Urothelium cell line (cell line): ENCODE measurements at places on chromosomes 12 and 14.

GRCh38 chr12:92300777-92301176 is 155.1 kb upstream of the BTG1 start:
- DNase-seq: no peak

- DNase-seq: no peak
These were observed 9.4 kb downstream of the ART4 start for GRCh38 chr12:14833952-14834351.

DNA sequence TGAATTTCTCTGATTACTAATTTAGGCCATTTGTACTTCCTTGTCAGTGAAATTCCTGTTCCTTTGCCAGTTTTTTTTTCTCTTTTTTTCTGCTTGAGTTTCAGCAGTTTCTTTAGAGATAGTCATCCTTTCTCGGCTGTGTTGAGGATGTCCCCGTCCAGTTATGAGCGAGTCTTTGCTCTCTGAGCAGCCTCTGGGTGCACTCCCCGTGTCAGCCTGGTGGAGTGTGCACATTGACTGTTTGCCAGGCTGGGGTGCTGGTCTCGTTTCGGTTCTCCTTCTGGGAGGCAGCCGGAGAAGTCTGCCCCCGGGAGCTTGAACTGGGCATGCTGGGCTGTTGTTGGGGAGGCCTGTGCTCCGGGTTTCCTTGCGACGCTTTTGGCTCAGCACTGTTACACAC is 3.0 kb downstream of the PACS2 start:
- DNase-seq: no peak

DNA sequence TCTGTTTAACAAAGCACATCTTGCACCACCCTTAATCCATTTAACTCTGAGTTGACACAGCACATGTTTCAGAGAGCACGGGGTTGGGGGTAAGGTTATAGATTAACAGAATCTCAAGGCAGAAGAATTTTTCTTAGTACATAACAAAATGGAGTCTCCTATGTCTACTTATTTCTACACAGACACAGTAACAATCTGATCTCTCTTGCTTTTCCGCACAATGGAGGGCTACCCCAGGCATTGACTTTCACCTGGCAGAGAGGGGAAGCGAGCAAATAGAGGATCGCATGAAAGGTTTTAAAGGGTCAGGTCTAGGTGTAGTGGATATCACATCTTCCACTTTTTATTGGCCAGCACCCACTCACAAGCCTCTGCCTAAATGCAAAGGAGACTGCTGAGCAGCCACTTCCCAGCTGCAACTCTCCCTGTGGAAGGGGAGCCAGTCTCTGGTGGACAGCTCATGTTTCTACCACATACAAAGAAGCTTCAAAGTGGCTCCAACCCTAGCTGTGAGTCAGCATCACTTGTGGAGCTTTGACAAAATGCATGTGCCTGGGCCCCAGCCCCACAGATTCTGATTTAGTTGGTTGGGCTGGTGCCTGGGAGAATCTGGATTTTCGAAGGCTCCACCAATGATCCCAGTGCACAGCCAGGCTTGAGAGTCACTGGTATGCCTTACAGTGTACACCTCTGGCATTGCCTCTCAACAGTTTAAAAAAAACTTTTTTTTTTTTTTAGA is 7.2 kb upstream of the FNTB start:
- no peak for DNase-seq

DNA sequence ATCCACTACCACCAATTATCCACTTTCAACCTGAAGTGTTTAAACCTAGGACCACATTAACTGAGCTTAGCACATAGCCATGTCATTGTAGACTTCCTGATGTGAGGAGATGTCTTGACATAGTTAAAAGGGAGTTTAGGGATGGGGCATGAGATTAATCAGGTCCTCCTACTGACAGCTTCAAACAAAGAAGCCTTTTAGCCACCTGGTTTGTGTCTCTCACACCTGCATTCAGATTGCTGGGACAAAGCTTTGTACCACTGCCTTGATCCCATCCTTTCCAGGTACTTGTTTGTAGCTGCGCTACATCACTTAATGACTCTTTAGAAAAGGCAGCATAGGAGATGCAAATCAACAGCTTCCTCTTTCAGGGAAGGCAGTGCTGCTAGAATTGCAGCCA is 340.7 kb upstream of the DDHD1 start:
- no peak for DNase-seq

DNA sequence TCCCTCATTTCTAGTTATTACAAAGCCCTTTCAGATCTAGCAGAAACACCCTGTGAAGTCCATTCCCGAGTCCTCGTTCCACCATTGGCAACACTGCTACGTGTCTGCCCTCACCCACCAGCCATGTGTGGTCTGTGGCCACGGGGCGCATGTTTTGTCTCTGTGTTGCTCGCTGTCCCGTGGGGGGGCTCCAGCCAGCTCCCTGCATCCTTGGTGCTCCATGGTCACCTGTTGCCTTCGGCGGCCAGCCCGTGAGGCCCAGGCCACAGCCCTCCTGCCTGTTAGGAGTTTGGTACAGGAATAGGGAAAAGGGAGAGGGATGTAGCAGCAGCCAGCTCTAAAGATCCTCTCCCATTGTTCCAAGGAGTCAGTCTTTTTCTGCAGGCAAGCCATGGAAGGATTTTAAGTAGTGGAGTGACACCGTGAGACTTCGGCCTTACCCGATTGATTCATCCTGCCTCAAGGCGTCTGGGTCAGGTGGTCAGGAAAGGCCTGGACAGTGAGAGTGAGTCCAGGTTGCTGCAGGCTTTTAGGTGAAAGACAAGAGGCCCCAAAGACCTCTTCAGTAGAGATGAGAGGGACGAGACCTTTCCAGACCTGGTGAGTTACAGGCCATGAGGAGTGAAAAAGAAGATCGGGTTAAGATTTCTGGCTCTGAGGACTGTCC is 30.3 kb downstream of the TPCN1 start:
- no peak for DNase-seq

DNA sequence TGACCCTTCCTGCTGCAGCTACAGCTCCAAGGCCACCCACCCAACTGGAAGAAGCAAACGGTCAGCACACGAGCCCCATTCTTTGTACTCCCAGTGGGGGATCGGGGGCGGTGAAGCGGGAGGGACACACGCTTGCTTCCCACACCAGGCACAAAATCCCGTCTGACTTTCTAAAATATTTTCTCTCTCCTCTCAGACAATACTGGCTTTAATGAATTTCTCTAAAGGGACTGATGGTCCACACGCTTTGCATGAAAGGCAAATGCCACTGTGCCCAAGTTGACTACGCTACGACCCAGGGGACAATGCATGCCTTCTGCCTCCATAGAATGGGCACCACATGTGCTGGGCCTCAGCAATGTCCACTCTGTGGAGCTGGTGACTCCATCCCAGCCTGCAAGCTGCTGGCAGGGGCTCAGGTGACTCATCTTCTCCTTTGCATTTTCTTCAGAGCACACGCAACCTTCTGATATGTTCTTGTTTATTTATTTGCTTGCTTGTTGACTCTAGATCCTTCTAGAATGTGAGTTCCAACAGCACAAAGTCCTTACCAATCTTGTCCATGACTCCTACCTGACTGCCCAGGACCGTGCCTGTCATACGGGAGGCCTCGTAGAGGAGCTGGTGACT is 15.6 kb downstream of the SYNE3 start:
- DNase-seq: no peak

DNA sequence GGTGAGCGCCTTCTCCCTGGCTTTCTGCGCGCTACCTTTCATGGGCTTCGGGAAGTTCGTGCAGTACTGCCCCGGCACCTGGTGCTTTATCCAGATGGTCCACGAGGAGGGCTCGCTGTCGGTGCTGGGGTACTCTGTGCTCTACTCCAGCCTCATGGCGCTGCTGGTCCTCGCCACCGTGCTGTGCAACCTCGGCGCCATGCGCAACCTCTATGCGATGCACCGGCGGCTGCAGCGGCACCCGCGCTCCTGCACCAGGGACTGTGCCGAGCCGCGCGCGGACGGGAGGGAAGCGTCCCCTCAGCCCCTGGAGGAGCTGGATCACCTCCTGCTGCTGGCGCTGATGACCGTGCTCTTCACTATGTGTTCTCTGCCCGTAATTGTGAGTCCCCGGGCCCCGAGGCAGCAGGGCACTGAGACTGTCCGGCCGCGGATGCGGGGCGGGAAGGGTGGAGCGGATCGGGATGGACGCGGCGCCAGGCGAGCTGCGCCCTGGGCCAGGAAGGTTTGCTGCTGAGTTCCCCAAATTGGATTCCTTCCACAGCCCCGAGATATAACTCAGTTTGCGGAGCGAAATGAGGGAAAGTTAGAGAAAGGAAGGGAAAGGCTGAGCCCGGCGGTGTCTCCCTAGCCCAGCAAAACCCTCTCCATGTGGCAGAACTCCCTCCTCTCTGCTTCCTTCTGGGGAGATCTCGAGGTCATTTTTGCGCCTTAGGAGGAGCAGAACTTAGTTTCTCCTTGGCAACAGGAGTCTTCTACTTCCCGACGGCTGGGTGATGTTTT is 972 bp downstream of the PTGDR start:
- no peak for DNase-seq

DNA sequence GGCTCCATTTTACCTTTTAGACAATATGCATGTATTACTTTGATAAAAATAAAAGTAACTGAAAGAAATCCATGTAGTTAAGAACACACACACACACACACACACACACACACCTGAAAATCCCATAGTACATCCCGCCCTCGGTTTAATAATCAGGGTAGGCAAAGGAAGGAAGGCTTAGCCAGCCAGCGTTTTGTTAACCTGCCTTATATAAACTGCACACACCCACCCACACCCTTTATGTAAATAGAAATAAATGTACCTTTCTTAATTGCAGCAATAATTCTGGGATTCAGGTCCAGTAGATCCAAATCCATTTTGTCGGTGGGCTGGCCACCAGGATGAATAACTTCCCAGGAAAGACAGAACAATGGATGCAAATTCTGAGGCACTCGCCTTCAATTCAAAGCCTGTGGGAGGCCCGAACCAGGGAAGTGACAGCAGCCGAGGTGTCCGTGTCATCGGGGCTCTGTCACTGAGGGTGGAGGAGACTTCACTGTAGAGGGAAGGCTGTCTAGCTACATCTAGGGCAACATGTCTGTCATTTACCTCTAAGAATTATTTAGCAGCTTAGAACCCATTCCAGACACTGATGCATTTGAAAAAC is 4.4 kb downstream of the XRCC3 start:
- no peak for DNase-seq

DNA sequence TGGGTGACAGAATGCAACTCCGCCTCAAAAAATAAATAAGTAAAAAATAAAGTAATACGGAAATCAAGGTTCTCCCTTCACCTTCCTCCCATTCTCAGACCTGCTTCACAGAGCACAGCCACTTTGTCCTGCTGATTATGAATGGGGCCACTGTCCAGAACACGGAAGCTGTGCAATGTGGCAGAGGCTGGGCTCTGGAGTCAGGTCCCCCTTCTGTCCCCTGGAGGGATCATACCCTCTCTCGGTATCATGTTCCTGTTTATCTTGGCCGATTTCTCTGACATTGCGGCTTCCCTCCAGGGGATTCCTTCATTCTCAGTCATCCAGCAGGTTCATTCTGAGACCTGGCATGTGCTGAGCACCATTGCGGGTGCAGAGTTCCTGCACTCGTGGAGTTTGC is 11.3 kb downstream of the PPP2R5C start:
- DNase-seq: no peak
